ENCODE measurements at places on chromosomes 12 and 14.

DNA sequence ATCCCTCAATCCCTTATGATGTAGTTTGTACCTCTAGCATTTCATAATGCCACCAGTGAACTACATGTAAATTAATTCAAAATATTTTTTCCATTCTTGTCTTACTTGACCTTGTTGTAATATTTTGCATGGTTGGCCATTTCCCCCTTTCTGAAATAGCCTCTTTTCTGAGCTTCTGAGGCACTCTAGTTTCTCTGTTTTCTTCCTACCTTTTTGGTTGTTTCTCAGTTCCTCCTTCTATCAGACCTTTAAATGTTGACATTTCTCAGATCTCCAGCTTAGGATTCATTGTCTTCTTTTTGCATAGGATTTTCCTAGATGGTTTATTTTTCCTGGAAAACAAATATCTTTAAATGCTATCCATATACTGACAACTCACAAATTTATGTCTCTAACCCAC is 9.8 kb upstream of the RMST start:
- DNase-seq, result no peak

DNA sequence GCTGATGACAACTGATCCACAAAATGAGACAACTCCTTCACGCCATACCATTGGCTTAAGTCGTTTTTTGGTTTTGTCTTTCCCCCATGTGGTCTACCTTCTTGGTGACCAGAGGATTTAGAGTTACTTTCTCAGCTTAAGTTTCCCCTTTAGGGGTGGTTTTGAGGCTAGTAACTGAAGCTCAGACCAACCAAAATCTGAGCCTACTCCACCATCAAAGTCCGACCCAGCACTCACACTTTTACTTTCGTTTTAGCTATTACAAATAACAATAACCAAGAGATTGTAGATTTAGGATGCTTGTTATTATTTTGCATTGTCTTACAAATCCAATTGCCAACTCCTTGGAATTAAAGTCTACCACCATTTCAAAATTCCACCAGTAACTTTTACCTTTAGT is 130.6 kb upstream of the MDM1 start:
- DNase-seq, result no peak

DNA sequence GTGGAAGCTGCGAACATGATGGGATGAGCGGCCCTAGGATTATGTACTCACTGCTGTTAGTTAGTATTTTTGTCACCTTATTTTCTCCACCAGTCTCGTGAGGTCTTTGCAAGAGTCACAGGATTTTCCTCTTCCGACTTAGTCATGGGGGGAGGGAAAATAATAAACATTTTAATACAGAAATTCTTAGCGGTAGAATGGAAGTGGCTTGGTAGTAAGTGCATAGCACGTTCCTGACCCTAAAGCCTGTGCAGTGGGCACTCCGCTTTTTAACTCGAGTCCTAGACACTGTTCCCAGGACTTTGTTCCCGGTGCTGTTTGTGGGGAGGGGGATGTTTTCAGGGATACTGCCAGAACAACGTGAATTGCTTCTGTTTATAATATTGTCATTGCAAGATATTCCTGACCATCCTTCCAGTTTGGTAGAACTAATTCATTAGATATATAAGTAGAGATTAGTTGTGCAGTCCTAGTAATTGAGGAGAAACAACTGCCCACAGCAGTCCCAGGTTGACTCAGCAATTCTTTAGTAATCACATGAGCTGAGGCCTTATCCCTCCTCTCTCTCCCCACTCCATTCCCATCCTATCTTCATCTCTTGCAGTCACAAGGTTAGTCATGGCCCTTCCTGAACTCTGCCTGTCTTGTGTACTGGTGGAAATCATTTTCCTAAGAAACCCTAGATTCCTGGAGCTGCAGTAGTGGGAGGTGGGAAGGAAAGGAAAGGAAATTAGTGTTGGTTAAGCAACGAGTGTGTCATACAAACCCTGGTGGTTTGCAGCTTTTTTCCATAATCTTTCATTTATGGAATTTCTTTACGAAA is 799 bp downstream of the SLC38A6 start:
- no peak for DNase-seq

GRCh38 chr14:21921453-21921852 is 247.8 kb upstream of the OR4E1 start:
- DNase-seq, result no peak

DNA sequence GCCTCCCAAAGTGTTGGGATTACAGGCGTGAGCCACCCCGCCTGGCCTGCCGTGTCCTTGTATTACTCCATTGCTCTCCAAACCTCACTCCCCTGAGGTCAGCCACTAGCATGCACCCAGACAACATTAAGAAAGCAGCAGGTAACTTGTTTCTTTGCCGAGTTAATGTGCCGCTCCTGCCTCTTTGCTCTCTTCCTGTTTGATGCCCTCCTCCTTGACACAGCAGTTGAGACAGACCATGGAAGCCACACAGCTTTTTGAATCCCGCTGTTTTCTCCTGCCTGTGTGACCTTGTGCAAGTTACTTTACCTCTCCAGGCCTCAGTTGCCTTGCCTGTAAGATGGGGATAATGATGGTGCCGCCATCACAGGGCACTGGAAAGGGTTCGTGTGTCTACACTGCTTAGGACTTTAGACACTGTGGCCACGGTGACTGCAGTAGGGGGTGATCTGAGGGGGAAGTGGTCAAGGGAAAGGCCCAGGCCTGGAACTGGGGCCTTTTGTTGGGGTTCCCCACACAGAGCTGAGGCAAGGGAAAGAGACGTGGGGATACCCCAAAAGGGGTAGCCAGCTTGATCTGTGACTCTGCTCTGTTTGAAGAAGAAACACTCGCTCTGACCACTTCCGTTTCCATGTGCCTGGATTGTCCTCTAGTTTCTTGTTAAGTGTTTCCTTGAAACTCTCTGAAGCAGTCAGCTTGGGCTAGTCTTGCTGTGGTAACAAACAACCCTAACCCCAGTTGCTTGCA is 69.3 kb downstream of the RIN3 start:
- DNase-seq, result no peak

DNA sequence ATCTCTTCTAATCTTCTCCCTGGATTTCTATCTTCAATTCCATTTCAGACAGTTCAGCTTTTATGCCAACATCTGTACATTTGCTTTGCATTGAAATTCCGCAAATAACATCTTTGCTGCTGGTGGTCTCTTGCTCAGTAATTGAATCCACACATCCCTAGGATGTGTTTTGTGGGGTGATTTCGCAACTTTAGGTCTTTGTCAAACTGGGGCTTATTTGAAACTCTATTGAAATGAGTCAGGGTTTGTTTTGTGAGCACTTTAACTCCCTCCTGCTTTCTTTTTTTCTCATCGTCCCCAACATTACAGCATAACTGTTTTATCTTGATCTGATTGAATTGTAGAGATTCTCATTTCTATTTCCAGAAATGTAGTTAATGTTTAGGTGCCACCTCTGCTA is 404.3 kb downstream of the NPAS3 start:
- DNase-seq, result no peak

DNA sequence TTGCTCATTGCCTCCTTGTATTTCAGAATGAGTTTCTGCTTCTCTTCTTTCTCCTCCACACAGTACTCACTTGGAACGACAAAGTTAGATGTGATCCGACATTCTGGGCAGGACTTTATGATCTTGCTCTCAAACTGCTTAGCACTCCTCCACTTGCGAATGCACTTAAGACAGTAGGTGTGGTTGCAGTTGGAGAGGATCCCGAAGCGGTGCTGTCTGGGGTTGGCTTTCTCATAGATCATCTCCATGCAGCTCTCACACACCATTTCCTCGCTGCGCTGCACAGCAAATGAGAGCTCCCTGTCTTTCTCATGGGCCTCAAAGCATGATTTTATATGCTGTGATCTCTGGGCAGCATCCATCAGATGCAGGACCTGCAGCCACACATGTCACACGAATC is 245.7 kb downstream of the C12orf50 start:
- no peak for DNase-seq

DNA sequence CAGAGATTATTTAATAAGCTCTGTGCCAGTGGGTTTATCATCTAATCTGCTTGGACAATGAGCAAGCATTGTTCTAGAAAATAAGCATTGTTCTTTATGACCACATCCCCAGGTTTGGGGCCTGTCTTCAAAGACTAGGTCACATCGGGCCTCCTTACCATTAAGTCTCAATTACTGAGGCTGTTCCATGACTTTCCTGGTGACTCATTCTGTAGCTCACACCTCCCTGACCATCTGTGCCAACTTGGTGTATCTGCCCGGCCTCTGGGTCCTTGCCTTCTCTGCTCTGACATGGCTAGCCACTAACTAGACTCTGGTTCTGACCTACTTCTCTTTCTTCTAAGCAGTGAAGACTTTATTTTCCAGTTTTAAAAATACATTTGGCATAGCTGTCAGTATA is 44.4 kb upstream of the PLEKHA5 start:
- no peak for DNase-seq

- no peak for DNase-seq
Observed at GRCh38 chr12:92158796-92159439, 13.3 kb upstream of the BTG1 start.

DNA sequence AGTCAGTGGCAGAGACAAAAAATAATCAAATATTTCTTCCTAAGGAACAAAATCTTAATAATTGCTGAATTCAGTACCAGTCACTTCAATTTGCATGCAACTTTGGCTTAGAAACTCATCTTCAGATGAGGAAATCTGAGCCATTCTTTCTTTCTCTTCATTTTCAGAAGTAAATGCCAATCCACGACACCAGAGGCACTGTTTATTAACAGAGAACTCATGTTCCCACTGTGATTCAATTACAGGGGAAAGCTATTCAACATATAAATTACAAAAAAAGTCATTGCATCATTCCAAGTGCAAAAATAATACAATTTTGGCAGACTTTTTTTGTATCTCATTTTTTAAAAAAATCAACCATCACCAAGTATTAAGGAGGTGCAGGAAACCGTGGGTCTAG is 816.1 kb upstream of the TMEM132C start:
- DNase-seq, result no peak

DNA sequence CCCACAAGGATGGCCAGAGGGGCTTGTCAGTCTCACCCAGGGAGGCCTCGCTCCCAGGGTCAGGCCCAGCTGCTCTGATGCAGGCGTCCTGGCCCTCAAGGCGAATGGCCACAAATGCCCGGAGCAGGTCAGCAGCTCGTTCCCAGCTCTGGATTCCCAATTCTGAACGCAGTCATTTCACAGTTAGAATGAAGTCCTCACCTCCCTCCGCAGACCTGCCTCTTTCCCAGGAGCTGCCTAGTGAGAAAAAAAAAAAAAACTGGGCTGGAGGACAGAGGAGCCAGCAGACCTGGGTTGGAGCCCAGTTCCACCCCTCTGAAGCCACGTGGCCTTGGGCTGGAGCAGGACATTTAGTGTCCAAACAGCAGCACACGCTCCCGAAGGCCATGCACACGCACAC is 62.2 kb upstream of the DIO3 start:
- DNase-seq, result no peak

GRCh38 chr12:54378796-54379397 is 5.6 kb downstream of the ZNF385A start:
- no peak for DNase-seq

DNA sequence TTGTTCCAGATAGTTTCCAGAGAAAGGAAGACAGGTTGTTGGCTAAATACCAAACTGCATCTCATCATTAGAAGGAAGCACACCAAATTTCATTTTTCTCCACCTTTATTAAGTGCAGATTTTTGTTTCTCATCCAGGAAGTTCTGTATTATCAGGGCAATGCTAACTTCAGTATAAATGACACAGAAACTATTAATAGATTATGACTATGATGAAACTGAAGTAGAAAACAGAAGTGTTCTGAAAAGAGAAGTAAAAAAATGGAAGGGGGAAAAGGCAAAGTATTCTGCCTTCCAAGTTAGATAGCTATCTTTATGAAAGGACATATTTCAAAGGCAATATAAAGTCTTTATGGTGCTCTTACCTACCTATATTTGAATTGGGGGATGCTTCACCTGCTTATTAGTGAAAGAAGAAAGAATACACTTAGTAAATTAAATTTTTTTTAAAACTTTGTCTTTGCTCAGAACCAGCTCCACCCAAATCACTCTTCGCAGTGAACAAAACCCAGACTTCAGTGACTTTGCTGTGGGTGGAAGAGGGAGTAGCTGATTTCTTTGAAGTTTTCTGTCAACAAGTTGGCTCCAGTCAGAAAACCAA is 223.9 kb downstream of the PTPRO start:
- no peak for DNase-seq

- DNase-seq, result no peak
Observed at GRCh38 chr14:35369701-35370191, 34.8 kb downstream of the NFKBIA start.

- DNase-seq, result peak; percentile 53
Observed at GRCh38 chr12:124609041-124609989, 41.9 kb upstream of the NCOR2 start.
